ENCODE measurements at places on chromosomes 5 and 9.

GRCh38 chr5:153429761-153430380 lies 60.6 kb upstream of the GRIA1 start:
- no peak for DNase-seq

GRCh38 chr5:139705655-139706587 lies 57.8 kb downstream of the CXXC5 start:
- DNase-seq: no peak

- peak; percentile 1 for DNase-seq
Measured at GRCh38 chr5:5141339-5141599, 1.1 kb downstream of the ADAMTS16 start.

GRCh38 chr5:124480022-124480421 lies 266.4 kb downstream of the ZNF608 start:
- DNase-seq: no peak

DNA sequence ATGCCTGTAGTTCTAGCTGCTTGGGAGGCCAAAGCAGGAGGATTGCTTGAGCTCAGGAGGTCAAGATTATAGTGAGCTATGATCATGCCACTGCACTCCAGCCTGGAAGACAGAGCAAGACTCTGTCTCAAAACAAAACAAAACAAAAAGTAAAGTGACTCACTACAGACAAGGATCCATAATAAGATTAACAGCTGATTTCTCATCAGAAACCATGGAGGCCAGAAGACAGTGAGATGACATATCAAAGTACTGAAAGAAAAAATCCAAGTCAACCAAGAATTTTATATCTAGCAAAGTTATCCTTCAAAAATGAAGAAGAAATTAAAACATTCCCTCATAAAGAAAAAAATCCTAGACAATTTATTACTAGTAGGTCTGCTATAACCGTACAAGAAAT lies 69.4 kb upstream of the ZBTB43 start:
- no peak for DNase-seq

GRCh38 chr9:94644543-94644942 lies 5.2 kb upstream of the FBP1 start:
- DNase-seq: no peak

DNA sequence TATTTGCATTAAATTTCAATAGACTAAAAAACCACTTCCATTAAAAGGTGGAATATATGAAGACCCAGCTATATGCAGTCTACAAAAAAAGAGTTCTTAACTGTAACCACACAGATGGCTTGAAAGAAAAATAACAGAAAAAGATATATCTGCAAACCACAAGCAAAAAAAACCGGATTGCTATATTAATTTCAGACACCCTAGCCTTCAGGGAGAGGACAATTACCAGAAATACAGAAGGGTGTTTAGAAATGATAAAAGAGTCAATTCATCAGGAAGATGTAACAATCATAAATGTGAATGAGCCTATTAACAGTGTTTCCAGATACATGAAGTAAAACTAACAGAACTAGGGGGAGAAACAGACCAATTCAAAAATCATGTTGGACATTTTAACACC lies 56.9 kb upstream of the SMIM23 start:
- DNase-seq: no peak

GRCh38 chr9:131840751-131841702 lies 101.2 kb upstream of the RAPGEF1 start:
- DNase-seq: no peak

DNA sequence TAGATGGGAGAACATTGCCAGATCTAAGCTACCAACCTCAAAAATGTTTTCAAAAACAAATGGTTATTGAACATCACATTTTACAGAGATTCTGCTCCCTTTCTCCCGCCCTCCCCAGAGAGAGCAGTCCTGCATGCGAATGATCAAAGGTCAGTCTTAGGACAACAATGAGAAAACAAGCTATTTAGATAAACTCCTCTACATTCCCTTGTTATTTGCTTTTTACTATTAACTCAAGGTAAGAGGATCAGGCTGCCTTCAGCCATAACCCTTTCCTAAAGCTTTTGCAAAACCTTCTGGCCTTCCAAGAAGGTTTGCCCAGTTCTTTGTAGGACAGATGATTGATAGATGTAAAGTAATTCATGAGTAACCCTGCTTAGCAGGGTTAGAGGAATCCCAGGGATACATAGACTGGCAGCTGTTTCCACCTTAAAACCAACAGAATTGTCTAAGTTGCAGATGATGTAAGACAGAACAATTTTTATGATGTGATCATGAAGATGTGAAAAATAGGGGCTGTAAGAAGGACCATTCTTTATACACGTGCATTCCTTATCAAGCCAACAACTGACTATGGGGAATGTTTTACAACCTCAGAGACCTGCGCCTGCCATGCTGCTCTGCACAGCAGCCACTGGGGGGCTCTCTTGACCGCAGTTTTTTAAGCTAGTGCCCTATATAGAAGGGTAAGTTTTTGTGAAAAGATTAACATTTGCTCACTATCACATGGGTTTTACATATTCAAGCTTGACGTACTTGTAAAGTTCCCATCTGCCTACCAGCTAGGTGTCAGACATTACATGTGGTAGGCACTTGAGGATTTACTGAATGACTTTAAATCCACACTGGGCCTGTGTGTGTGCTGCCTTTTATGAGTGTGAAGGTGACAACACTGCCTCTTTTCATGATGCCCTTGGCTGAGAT lies 2.3 kb upstream of the ZNF782 start:
- DNase-seq: peak; percentile 83

- DNase-seq: no peak
Measured at GRCh38 chr5:154849264-154849785, 1.1 kb downstream of the FAXDC2 start.

- DNase-seq: no peak
Measured at GRCh38 chr5:123882965-123883345, 371.0 kb downstream of the CSNK1G3 start.

- DNase-seq: no peak
Measured at GRCh38 chr5:74625742-74626241, 14.7 kb downstream of the ENC1 start.

DNA sequence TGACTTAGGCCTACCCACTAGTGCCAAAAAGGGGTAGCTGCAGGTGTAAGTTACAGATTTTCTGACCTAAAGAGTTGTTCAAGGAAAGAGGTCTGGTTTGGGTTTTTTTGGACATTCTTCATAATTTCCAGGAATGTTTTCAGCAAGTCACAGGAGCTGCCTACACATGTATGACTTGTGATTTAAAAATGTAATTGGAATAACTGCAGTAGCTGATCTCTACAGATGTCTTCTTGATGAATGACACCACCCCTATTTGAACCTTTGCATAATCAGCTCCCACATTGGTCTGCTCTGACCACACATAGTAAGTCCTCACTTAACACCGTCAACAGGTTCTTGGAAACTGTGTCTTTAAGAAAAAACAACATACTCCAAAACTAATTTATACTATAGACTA lies 481.4 kb downstream of the RASEF start:
- no peak for DNase-seq

GRCh38 chr9:26567976-26568375 lies 324.6 kb downstream of the CAAP1 start:
- no peak for DNase-seq

DNA sequence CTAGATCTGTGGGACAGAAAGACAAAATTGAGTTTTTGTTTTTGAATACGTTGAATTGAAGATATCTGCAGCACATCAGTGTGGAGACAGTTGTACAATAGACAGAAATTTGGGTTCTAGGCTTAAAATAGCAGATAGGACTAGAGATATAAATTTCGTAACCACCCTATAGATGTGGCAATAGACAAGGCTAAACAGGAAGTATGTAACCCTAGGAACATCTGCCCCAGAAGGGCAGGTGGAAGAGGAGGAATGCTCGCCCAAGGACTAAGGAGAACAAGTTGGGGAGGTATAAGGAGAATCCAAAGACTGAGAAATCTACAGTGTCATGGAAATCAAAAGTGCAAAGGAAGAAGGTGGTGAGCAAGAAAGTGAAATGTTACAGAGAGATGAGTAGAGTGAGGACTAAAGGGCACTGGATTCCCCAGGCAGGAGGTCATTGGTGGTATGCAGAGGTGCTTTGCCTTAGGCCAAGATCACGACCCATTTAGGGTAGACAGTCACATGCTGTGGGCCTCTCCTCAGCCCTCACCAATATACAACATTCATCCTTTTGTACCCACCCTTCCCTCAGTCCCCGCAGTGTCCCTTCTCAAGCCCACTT lies 109.1 kb upstream of the ELL2 start:
- DNase-seq: no peak

- no peak for DNase-seq
Measured at GRCh38 chr5:176768174-176768970, 42.0 kb upstream of the UNC5A start.

DNA sequence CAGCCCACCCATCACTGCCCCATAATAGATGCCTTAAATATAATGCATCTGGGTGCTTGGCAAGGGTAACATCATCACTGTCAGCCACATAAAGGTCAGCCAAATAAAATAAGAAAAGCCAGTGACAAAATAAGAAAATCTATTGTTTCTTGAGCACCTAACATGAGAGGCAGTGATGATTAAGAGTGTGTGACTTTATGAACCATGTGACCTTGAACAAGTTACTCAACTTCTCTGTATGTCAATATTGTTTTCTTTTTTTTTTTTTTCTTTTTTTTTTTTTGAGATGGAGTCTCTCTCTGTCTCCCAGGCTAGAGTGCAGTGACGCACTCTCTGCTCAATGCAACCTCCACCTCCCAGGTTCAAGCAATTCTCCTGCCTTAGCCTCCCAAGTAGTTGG lies 98.7 kb downstream of the CDK5RAP2 start:
- peak; percentile 28 for DNase-seq

DNA sequence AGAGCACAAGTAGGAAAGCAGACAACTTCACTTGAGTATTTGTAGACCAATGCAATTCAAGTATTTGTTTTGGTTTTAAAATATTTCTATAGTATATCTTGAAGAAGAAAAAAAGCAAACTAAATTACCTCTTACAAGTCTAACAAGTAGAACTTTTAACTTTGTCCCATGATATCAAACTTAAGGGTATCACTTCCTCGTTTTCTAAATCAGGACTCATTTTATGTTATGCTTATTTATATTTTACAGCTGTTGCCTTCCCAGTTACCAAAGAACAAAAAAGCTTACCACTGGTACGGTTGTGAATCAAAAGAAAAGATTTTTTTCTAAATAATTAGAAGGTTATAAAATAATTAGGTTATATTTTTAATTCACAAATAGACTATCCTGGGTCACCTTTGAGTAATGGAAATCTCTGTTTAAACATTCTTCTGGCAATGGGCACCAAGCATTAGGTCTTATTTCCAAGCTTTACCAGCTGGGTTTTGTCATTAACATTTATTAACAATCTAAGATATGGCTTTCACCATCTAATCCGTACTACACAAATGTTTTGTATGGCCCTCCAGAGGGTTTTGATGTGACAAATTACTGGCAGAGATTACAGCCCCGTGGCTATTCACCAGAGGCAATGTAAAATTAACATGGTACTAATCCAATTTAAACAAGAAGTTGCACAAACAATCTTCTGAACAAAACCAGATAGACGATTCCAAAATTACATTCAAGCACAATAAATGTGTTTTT lies 63.6 kb downstream of the CEP120 start:
- no peak for DNase-seq

DNA sequence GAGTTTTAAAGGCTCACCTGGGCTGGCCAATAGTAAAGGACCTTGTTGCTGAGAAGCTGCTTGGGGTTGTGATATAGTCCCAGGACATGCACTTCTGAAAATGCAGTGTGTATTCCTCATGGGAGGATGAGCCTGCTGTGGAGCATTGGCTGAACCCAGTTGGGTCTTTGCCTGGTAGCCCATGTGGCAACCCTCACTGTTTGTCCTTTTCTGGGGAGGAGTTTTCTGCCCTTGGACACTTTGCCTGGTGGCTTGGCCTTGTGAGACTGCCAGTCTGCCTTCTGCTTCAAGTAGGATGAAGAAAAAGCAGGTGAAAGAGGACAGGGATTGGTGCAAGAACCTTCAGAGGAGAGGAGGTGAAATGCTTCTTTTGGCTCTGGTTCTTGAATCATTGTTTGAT lies 4.0 kb downstream of the TENT4A start:
- no peak for DNase-seq

DNA sequence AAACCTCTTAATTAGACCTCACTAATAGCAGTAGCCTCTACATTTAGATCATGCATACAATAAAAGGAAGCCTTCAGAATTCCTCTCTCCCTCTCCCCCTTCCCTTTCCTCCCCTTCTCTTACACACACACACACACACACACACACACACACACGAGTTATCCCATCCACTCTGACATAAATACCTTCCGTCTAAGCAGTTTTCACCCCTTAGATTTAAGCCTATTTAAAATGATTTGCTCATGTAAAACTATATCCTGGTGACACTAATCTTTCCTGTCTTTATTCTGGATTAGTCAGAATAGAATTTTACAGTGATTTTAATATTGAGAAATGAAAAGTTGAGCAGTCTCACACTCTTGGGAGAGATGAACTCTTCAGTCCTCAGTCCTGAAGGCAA lies 35.0 kb downstream of the PRELID2 start:
- no peak for DNase-seq

DNA sequence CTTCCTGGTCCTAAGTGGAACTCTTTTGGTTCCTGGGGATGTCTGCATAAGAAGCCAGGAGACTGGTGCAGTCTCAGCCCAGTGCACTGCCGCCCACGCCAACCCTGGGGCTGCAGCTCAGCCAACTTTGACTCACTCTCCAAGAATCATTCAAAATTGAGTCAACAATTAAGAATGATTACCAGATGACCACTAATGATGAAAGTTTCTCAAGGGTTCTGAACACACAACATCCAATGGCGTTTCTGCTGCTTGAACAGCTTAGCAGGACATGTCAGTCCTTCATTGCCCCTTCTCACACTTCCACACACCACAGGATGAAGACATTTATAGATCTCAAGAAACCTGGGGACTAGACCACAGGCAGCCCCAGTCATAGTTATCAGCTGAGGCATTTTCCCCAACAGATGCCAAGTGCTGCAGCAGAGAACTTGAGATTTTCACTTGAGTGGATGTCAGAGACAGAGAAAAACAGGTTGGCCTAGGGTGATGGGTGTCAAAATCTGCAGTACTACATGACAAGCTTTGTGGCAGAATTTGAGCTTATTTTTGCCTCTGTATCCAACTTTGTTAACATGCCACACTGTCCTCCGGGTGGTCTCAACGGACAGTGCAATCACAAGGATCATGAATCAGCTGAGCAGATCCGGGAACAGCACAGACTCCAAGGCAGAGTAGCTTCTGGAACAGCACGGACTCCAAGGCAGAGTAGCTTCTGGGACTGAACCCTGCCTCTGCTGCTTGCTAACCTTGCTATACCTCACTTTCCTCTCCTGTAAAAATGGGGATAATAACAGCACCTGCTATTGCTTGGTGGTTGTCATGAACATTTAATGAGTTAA lies 356.1 kb downstream of the SPOCK1 start:
- no peak for DNase-seq

DNA sequence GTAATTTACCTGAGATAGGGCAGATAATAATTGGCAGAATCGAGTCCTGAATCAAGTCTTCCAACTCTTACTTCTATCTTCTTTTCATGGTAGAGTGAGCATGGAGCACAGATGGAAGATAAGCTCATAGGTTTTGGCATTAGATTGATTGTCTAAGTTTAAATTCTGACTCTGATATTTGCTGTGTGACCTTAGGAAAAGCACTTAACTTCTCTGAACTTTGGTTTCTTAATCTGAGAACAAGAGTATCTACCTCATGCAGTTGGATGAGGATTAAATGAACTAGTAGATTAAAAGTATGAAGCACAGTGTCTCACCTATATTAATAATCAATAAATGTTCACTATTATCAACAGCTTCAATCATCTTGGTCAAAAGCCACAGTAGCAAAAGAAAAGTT lies 9.4 kb upstream of the ASTN2 start:
- DNase-seq: no peak
